ENCODE measurements at places on chromosomes 3 and 15.

DNA sequence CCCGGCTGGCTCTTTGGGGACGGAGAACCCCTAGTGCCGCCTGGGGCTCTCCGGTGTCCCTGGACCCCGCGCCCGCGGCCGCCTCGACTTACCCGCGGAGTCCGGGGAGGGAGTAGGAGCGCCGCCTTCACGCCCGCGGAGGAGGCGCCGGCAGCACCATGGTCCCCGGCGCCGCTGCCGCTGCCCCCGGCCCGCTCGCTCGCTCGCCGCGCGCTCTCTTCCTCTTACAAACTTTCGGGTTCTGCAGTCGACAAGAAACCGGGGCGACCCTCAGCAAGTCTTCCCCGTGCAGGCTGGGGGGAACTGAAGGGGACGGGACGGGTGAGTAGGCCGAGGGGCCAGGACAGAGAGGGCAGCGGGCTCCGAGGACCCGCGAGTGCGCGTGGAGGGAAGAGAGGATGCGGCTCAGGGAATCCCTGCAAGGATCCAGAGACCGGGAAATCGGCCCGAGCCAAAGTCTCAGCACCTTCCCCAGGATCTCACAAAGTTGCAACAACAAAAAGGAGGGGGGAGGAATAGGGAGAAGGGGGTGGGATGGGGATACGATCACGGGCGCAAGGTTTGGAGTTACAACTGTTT, 2.0 kb downstream of the FOXP1 start:
- peak; percentile 19 for DNase-seq

- DNase-seq, result peak; percentile 43
These were observed 1.1 kb upstream of the PARP15 start for GRCh38 chr3:122576174-122576940.

GRCh38 chr3:138694287-138695007, 85.9 kb downstream of the FAIM start:
- no peak for DNase-seq

GRCh38 chr15:50907601-50908208, 778 bp upstream of the AP4E1 start:
- DNase-seq, result peak; percentile 52

GRCh38 chr15:31480356-31481025, 153.9 kb downstream of the KLF13 start:
- no peak for DNase-seq

- DNase-seq, result no peak
These were observed 4.9 kb downstream of the IL17RD start for GRCh38 chr3:57160076-57160764.

DNA sequence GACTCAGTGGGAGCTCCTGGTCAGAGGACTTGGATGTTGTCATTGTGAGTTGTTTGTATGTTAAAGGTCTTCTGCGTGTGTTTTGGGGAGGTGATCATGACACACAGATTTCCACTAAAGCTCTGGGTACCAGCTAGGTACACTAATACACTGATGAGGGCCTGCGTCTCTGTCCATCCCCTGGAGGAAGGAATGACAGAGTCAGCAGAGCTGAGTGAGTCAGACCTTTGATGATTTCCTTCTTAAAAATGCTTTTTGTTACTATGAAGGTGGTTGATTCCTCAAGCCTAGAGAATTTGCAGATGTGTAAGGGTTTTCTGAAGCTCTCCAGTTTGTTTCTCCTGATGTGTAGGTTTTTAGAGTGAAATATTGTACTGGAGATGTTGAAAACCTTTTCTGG, 424.1 kb upstream of the TPM1 start:
- no peak for DNase-seq

DNA sequence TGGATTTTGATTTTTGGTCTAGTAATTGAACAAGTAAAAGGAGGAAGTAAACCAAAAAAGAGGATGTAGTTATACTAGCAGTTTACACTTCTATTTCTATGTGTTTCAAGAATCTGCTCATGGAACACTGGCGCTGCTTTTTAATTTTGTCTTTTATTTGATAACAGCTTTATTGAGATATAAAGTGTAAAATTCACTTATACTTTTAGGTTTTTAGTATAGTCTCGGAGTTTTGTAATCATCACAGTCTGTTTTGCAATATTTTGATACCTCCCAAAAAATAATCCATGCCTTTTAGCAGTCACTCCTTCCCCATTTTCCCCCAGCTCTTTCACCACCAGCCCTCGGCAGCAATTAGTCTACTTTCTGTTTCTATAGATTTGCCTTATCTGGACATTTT, 18.0 kb downstream of the UBE2E2 start:
- no peak for DNase-seq

DNA sequence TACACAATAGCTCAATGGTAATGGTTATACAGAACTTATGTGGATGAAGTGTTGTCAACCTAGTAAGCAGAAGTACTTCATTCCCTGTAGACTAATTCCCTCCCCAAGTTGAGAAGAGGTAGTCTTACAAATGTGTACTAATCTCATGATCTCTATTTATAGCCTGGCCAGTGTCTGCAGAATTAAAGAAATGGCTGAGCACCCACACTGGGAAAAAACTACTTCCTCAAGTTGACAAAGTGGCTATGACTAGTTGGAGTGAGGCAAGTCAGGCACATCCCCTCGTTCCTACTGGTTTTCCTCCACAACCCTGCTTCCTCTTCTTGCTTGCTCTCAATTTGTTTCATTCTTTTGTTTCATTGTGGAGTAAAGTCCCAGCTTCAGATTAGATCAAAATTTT, 566.7 kb upstream of the ZNF717 start:
- no peak for DNase-seq

- DNase-seq, result no peak
These were observed 82.7 kb downstream of the TMEM39A start for GRCh38 chr3:119380697-119381096.

DNA sequence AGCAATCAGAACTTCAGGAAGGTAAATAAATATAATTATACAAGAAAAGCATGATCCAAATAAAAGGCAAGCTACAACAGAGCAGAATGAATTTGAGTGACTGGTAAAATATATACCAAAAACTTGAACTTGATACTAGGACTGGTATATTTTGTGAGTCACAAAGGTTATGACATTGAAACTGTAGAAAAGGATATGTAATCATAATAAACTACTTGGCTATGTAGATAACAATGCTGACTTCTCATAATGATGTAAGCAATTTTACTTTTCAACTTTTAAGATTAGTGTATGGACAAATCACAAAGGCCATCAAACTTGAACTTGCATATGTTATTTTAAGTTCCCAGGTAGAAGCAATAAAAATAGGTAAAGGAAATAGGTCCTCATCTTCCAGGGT, 384.5 kb upstream of the NECTIN3 start:
- DNase-seq, result no peak

DNA sequence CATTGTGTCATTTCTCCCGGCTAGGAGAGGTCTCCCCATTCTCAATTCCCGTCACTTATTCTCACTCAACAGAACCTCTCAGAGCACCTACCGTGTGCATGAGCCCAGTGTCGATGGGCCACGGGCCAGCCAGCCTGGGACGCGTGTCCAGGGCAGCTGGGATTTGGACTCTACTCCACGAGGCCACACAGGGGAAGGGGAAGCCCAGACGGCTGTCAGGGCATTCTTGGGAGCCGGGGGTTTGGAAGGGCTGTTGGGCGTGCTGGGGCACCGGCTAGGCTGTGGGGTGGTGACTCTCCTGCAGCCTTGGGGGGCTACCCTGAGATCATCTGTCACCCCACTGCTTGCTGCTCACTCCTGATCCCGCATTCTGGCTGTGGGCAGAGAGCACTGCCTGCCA, 41.7 kb upstream of the PCSK6 start:
- no peak for DNase-seq

- no peak for DNase-seq
These were observed 23.6 kb upstream of the FMN1 start for GRCh38 chr15:33218071-33218491.

- DNase-seq, result no peak
These were observed 43.2 kb downstream of the NBEAL2 start for GRCh38 chr3:47022641-47023071.

DNA sequence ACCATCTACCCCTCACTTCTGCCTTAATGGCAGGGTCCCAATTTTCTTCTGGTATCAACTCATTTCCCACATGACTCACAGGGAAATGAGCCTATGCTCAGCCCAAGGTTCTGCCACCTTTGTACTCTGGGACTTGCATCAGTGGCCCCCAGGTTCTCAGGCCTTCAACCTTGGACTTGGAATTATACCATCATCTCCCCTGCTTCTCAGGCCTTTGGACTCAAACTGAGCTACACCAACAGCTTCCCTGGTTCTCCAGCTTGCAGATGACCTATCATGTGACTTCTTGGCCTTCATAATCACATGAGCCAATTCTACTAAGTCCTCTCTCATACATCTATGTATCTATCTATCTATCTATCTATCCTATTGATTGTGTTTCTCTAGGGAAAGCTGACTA, 149.5 kb downstream of the PLCH1 start:
- DNase-seq, result no peak

DNA sequence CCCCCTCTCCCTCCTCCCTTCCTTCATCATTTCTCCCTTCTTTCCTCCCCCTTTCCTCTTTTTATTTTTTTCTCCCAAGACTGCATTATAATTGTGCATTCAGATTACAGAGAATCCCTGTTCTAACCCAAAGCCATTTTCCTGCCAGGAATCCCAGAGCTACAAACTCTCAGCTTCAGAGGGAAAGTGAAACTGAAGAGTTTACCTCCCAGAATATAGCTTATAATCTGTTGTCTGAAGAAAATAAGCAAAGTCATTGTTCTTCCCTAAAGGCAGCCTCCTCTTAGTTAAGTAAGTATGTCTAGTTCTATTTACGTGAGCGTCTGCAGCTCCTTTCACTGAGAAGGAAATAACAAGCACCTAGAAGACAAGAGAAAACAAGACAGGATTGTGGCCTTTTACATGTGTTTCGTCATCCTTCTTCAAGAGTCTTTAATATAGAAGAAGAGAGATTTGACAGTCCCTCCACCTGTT, 97.2 kb downstream of the CHST2 start:
- DNase-seq, result no peak

GRCh38 chr3:133700351-133700750, 38.6 kb upstream of the TOPBP1 start:
- no peak for DNase-seq

DNA sequence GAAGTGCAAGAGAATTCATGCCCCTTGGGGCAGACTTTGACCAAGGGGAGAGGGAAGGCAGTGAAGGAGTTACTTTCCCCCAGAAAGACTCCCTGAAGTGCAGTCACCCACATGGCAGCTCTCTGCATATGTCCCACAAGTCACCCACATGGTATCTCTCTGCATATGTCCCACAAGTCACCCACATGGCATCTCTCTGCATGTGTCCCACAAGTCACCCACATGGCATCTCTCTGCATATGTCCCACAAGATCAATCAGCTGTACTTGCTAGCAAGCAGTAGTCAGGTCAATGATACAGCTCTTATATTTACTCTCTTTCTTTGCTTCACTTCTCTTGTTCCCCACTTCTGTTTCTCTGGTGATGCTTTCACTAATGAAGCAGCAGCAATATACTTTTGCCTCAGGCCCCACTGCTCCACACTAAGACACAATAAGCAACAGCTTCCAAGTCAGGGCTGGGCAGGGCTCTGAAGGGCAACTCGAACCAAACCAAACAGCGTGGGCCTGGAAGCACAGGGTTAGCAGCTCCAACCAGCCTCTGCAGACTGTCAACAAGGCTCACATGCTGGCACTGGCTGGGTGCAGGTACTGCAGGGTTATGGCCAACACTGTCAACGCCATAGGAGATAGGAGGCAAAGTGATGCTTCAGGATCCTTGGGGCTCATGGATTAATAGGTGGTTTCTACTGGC, 46.7 kb downstream of the THBS1 start:
- DNase-seq, result no peak

DNA sequence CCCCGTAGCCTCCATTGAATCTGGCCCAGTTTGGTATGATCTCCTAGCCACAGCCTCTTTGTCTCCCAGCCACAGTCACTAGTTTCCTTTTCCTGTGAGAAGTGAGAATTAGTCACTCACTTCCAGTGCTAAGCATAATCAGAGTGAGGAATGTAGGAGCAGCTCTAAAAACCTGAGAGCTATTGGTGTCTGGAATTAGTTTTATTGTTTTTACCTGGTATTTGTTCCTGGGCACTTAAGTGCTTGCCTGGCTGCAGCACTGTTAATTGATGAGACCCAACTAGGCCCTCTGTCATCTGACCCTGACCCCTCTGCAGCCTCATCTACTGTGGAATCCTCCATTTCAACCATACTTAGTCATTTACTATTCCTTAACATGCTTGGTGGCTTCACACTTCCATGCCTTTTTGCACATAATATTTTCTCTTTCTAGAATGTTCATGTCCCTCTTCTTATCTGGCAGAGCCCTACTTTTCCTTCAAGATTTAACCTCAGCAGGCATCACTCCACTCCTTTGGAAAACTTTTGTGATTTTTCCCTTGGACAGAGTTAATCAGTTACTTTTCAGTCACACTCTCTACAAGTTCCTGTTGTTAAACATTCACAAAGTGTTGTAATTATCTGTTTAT, 48.8 kb downstream of the PDE8A start:
- no peak for DNase-seq

DNA sequence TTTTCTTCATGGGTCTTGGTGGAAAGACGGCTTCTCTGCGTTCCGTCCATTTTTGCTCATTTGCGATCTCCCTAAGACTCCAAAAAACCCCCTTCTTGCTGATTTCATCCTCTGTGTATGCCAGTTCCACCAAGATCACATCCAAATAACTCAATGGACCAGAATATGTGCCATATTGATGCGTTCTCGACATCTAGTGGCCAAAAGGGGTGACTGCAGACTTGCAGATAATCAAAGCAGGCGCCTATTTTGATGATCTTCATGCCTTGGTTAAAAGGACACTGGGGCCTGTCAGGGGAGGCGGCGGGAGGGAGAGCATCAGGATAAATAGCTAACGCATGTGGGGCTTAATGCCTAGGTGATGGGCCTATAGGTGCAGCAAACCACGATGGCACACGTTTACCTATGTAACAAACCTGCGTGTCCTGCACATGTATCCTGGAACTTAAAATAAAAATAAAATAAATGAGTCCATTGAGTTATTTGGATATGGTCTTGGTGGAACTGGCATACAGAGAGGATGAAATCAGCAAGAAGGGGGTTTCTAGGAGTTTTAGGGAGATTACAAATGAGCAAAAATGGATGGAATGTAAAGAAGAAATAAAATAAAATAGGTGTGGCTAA, 104.2 kb upstream of the RAD18 start:
- no peak for DNase-seq

DNA sequence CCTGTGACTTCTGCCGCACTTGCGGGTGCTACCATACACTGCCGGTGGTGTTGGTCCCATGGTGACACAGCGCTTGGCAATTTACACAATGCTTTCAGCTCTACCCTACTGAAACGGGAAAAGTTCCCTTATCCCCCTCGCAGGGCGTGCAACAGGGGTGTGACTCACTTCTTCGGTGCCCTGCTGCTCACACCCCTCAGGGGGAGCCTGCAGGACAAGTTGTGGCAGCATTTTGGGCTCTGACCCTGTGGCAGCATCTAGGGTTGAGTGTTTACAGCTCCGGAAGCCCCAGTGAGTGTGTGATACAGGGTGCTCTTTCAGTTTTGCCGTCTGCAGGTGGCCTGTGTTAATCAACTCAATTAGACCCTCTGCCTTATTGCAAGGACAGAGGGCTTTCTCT, 324.7 kb upstream of the RGMA start:
- DNase-seq, result no peak

- DNase-seq, result no peak
These were observed 7.9 kb upstream of the CPNE4 start for GRCh38 chr3:132042681-132043080.
